RWPE2 (cell line): ENCODE measurements at places on chromosomes 5 and 9.

GRCh38 chr9:37029776-37030610 lies 4.1 kb downstream of the PAX5 start:
- DNase-seq = no peak

GRCh38 chr5:33240558-33240957 lies 200.2 kb upstream of the TARS1 start:
- no peak for DNase-seq

- no peak for DNase-seq
These were observed 47.8 kb upstream of the KLF9 start for GRCh38 chr9:70462300-70462699.

DNA sequence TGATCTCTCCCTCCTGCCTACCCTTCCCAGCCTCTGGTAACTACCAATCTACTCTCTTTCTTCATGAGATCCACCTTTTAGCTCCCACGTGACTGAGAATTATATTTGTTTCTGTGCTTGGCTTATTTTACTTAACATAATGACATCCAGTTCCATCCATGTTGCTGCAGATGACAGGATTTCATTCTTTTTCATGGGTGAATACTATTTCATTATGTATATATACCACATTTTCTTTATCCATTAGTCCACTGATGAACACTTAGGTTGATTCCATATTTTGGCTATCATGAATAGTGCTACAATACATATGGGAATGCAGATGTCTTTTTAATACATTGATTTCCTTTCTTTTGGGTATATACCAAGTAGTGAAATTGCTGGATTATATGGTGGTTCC lies 35.5 kb upstream of the ZNF366 start:
- DNase-seq = no peak

- no peak for DNase-seq
These were observed 48.1 kb downstream of the SPATA31C2 start for GRCh38 chr9:88090151-88090581.
